Smooth muscle cell of bladder (primary cell): ENCODE measurements at places on chromosomes 6 and 20. TPM values are rescaled to one million over a fixed set of nuclear protein-coding genes. Genes with fewer than 3 reads are reported as not detected.

The EEF1A1 gene
- 29,363 and 32,567 TPM in 2 replicates for total RNA-seq

The SOX12 gene
- total RNA-seq = 2.1 and 3.1 TPM in 2 replicates

The BPIFB2 gene
- total RNA-seq = not detected in 2 replicates

The FAM162B gene
- 1.4 and 1.8 TPM in 2 replicates for total RNA-seq

The NFATC2 gene
- total RNA-seq = under 0.01 TPM in 2 replicates

The YTHDF1 gene
- 12.8 and 17.7 TPM in 2 replicates for total RNA-seq

The ARMC12 gene
- total RNA-seq = 0.28 and 0.65 TPM in 2 replicates
